ENCODE measurements at places on chromosomes 11 and 22.

DNA sequence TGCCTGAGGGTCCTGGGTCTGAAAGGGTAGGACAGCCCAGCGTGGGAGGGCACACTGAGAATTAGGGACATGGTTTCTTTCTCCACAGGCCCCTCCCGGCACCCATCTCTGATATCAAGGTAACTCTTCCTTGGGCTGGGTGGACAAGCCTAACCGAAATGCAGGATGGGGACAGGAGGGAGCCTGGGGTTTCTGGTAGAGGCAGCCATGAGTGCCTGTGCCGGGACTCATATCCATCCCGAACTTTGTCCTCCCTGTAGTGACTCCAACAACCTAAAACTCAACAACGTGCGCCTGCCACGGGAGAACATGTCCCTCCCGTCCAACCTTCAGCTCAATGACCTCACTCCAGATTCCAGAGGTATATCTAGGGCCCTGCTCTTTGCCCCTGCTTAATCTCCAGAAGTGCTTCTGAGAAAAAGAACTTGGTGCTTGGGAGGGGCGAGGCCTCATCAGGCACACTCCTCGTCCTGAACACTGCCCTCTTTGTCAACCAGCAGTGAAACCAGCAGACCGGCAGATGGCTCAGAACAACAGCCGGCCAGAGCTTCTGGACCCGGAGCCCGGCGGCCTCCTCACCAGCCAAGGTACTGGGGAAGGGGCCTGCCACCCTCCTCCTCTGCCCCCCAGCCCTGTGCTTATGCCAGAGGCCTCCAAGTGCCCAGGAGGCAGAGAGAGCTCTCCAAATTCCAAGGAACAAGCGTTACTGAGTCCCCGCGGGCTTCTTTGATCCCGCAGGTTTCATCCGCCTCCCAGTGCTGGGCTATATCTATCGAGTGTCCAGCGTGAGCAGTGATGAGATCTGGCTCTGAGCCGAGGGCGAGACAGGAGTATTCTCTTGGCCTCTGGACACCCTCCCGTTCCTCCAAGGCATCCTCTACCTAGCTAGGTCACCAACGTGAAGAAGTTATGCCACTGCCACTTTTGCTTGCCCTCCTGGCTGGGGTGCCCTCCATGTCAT is 3.1 kb downstream of the TMEM25 start:
- DNase-seq = no peak

- DNase-seq = no peak
Observed at GRCh38 chr22:49689255-49689770, 138.4 kb downstream of the BRD1 start.

- no peak for DNase-seq
Observed at GRCh38 chr11:35381709-35382322, 37.5 kb downstream of the SLC1A2 start.

- DNase-seq = no peak
Observed at GRCh38 chr11:15048616-15049015, 24.8 kb upstream of the CALCB start.

GRCh38 chr11:71309181-71309580 is 56.8 kb upstream of the SHANK2 start:
- no peak for DNase-seq

DNA sequence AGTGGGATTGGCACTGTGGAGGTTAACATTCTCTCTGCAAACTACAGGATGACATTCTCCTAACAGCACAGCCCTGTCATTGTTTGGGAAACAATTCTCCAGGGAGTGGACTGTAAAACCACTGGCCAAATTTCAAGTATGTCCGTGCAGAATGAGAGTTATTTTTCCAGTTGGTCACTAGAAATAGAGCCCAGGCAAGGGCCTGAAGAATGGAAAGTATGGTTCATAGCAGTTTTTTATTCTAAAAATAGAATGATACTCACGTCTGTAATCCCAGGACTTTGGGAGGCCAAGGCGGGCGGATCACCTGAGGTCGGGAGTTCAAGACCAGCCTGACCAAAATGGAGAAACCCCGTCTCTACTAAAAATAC is 39.0 kb upstream of the CD44 start:
- DNase-seq = no peak

GRCh38 chr11:13183094-13183825 is 94.3 kb upstream of the BMAL1 start:
- DNase-seq = no peak

DNA sequence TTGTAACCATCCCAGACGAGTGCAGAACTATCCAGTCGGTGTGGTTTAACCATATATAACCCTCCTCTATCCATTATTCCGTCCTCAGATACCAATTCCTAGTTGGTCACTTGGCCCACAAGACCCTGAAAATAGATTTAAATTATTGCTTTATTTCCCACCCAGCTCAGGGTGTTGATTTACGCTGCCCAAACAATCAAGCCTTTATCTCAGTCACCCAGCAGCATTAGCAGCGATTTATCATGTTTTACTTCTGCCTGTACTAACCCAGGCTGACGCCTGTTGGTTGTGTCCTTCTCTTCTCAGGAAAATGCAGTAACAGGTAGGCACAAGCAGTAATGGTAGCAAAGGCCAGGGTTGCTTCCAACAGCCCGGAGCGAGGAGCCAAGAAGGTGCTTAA is 81.2 kb downstream of the DSCAML1 start:
- DNase-seq = no peak

- DNase-seq = no peak
Observed at GRCh38 chr11:75771646-75772410, 3.2 kb downstream of the DGAT2 start.

DNA sequence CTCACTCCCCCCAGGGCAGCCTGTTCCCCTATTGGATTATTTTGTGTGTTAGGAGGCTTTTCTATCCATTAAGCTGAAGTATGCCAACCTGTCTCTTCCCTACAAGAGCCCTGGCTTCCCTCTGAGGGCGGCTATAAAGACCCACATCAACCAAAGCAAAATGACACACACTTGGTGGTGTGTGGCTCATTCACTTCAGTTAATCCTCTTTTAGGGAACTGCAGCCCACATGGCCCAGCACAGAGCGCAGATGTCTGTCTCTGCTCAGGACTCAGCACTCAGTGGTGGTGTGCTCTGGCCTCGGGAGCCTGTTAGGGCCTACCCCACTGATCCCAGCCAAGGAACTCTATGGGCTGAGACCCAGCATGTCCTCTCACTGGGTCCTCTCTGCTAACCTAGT is 32.2 kb upstream of the LRRC10B start:
- peak; percentile 77 for DNase-seq

- no peak for DNase-seq
Observed at GRCh38 chr22:44878483-44879300, 126.3 kb downstream of the ARHGAP8 start.

DNA sequence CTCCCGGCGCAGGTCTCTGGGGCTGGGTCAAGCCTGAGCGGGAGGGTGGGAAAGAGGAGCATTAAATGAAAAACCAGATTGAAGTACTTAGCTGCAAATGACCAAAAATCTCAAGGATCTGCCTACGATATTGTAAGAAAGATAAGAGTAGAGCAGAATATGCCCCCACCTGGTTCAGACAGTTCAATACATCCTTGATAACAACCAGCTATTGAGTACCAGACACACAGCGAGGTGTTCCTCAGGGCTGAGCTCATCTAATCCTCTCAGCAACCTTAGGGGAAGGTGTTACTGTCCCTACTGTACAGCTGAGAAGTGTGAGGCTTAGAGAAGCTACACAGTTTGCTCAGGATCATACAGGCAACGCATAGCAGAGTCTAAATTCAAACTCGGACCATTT is 27.4 kb upstream of the HMGXB4 start:
- DNase-seq = peak; percentile 68

Measured in NCI-H524 (cell line).